Upper lobe of left lung (tissue), 6 donors: ENCODE measurements at places on chromosomes 11 and 22. TPM values are rescaled to one million over a fixed set of nuclear protein-coding genes. Genes with fewer than 3 reads are reported as not detected.

DNA sequence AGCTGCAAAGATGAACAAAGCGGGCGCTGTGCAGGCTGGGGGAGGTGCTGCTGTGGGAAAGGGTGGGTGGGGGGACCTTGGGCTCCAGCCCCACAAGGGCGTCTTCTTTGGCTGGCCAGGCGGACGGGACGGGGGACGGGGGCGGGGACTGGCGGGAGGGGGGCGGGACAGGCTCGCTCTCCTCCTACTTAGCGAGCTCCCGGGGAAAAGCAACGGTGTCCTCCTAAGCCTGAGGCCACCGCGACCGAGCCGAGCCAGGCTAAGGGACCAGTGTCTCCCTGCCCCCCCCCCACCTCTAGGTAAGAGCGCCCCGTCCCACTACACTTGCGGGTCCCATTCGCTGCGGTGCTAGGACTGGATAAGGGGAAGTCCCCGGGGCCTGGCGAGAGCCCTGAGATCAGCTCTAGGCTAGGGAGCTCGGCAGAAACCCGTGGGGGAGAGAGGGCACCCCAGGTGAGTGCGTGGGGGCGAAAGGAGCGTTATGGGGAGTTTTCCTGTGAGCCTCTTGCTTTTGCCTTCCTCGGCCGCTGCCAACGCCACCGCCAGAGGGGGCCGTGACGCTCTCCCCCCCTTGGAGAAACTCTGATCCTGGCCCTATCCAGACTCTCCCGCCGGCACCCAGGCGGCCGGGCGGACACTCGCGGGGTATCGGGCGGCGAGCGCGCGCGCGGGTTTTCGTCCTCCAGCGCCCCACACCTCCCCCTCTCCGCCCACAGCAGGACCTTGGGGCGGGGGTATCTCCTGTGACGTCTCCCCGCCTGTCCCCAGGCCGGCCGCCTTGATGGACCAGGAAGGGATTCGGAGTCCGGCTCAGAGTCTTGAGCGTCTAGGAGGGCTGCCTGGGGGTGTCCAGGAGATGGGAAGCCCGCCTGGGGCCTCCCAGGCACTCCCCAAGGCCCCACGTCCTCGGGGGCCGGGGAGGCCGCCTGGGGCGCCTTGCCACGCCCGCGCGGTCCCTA is at the start of gene PHLDB1:
PHLDB1 (plus strand) TSS at position 215 of the 959 bp plus-strand sequence. CDS start 6,222 bp downstream, outside the sequence.
- DNase-seq, result peak; percentile 50

- DNase-seq, result no peak
Observed at GRCh38 chr22:35835267-35835997, 117.8 kb downstream of the APOL5 start.

- no peak for DNase-seq
Observed at GRCh38 chr11:17905477-17905876, 107.4 kb downstream of the SERGEF start.

- no peak for DNase-seq
Observed at GRCh38 chr11:85475660-85476517, 151.3 kb downstream of the DLG2 start.

DNA sequence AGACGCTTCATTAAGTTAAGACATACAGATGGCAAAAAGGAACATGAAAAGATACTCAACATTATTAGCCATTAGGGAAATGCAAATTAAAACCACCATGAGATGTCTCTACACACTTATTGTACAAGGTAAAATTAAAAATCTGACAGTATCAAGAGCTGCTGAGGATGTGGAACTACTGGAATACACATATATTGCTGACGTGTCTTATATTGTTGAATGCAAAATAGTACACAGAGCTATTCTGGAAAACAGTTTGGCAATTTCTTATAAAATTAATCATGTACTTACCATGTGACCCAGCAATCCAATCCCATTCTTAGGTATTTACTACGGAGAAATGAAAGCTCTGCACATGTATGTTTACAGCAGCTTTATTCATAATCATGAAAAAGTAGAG is 742.5 kb downstream of the TBC1D22A start:
- no peak for DNase-seq

- DNase-seq, result peak; percentile 52
Observed at GRCh38 chr22:44586351-44586990, 88.4 kb upstream of the RTL6 start.

DNA sequence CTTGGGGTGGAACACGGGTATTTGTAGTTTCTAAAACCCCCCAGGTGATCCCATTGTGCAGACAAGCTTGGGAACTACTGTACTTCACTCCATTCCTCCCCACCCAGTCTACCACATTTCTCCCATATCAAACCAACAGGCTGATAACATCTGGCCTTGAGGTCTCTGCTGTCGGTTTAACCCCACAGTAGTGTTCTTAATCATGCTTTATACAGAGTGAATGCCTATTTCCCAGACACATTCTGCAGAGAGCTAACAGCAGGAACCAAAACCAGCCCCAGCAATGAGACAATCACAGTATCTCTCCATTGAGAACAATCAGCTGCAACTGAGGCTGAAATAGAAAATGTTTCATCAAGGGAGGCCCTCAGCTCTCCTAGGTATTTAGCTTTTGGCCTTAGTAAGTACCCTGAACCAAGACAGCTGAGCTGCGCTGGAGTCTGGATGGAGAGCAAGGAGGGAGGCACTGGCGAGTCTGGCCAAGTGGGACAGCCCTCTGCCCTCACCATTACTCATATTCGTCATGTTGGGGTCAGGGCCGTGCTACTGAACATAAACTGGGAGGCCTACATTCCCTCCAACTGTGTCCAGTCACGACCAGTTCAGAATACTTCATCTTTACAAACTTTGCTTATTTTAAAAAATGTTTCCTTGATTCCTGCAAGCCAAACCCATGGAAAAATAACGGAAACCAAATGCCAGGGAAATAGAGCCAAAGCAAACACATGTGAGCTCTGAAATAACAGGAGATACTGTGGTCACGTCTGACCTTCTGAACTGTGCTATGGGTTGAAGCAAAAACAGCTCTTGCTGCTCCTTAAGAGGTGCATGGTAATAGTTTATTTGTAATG is 81.0 kb downstream of the CCDC34 start:
- no peak for DNase-seq

DNA sequence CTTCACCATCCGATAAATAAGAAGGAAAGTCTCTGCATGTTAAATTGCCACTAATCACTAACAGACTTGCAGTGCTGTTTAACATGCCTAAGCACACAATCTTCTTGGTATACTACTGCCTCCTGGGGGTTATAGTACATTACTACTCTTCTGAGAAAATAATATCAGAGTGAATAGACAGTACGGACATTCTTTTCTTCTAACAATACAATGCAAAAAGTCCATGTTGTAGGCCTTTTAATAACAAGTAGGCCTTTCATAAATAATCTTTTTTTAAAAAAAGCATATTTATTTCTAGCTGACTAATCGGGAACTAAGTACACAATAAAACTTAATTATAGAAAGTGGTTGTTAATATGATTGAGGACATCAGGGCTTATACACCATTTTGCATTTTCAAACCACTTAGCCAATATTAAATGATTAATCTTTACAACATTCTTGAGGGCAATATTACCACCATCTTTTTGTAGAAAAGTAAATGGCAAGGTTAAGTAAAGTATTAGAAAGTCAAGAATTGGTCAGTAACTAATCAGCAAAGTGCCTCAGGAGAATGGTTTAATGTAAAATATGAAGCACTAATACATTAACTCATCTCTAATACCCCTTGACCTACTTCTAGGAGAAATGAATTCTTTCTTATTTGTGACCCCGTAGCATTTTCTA is 84.7 kb downstream of the TTC28 start:
- DNase-seq, result no peak

DNA sequence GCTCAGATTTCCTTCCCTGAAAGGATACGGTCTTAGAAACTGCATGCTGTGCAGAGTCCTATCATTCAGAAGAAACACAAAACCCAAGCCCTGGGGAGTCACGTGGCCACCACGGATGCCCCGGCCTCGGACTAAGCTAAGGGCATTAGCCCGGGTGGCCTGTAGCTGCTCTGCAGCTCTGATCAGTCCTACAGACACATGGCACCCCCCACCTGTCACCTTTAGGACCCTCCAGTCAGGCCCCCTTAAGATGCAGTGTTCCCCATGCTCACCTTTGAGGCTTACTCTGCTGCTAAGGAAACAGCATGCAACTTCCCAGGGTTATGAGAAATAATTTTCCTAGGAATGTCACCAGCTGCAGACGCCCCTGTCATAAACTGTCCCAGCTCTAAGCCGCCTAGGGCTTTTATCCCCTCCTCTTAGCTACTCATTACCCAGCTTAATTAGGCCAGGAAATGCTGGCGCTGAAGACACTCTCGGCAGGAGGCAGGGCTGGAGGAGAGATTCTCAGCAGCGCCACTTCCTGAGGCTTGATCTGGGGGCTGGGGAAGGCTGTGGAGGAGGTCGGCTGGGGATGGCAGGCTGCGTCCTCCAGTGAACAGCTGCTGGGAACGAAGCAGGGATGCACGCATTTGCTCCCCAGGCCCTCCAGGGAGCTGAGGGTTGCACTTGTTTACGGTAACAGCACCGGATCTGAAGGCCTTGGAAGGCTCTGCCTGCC is 47.2 kb upstream of the ADA2 start:
- no peak for DNase-seq

GRCh38 chr22:25159028-25159427 is 40.6 kb upstream of the CRYBB3 start:
- DNase-seq, result no peak

GRCh38 chr11:60899977-60900376 is 6.4 kb downstream of the PRPF19 start:
- DNase-seq, result no peak

DNA sequence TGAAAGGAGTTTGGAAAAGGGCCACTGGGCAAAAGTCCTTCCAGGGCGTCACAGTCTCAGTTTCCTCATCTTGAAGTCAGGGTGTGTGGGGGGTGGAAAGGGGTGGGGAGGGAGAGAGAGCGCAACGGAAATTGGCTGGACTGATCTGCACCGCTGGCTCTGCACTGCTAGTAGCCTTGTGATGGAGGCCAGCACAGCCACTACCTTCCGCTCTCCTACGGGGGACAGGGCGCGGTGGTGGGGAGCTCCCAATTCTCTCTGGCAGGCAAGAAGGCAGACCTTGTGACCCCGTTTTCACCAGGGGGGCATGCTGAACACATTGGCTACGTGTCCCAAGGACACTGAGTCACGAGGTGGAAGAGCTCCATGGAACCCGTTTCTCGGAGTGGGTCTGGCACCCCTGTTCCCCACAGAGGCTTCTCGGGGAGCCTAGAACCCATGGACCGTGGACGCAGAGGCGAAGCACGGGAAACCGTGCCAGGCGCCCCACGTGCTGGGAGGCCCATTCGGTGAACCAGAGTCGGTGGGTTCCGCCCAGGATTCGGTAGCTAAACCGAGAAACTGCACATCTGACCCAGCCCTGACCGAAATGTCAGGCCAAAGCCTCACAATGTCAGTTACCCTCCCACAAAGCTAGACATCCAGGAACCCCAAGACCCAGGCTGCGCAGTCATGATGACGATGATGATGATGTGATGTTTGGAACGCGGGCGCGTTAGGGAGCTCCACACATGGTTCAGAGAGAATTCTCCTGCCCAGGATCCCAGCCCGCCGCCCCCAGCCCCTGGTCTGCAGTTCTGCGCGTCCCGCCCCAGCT is 28.3 kb upstream of the WNT11 start:
- peak; percentile 38 for DNase-seq

GRCh38 chr11:130992788-130993187 is 76.5 kb upstream of the SNX19 start:
- DNase-seq, result no peak

- DNase-seq, result no peak
Observed at GRCh38 chr11:10916665-10917064, 58.8 kb upstream of the ZBED5 start.

DNA sequence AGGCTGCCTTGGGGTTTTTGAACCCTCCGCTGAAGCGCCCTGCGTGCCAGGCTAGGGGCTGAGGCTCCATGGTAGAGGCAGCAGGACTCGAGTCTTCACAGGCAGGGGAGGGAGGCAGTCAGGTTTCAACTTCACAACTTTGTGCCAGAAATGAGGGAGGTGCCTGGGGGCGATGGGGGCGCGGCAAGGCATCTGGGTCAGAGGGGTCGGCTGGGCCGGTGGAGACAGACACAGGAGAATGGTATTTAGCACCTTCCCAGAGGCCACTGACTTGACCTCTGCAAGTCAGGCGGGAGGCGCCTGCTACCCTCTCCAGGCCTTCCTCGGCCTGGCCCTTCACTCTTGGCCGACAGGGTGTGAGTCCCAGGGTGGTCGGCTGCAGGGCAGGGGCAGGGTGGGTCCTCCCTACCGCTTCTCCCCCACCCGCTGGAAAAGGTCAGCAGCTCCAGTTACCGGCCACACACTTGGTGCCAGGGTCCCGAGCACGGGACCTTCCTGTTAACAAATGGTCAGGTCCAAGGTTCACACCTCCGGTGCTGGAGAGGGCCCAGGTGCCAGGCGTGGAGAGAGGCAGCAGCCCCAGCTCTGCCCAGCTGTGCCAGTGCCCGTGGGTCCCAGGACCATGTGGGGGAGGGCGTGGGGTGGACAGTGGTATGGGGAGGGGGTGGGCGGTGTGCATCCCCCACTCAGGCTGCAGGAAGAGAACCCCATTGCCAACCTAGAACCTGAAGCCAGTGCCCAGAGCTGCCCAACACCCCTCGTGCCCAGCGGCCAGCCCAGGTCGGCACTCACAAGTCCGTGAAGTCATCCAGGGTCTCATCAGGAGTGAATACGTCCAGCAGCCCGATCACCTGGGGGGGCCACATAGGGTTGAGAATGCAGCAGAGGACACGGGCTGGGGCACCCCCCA is 3.8 kb downstream of the MAPK12 start:
- DNase-seq, result no peak

DNA sequence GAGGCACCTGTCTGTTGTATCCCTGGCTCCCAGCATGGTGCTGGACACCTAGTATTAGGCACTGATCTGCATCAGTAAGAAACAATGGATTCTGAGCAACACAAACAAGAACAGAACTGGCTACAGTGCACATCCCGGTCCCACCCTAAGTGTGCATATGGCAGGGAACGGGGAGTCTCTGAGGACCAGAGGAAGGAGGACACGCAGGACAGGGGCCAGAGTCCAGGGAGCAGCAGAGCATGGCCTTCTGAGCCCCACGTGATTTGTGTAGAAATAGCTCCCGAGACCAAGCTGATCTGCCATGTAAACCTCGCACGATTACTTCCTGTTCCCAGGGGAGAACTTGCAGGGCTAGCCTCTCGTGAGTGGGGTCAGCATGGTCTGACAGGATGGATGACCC is 12.7 kb upstream of the SNX32 start:
- DNase-seq, result no peak

DNA sequence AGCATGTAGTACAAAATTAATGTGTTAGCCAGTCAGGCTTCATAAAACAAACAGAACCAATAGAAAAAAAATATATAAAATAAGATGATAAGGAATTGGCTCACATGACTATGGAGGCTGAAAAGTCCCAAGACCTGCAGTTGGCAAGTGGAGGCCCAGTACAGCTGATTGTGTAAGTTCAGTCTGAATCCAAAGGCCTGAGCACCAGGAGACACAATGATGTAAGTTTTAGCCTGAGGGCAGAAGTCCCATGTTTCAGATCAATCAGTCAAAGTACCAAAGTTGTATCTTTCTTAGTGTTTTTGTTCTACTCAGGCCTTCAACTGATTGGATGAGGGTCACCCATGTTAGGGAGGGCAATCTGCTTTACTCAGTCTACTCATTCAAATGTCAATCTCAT is 14.3 kb upstream of the OR10D3 start:
- DNase-seq, result no peak

GRCh38 chr11:117428186-117428855 is 100.7 kb downstream of the CEP164 start:
- DNase-seq, result peak; percentile 73

Gene ART5
- not detected for total RNA-seq

Gene MS4A4A
- total RNA-seq, result 68.1 TPM

Gene CDC42EP2
- total RNA-seq, result 13.8 TPM

Gene NOX4
- total RNA-seq, result 6.4 TPM

Gene TMEM225
- total RNA-seq, result not detected

Gene PANX3
- not detected for total RNA-seq

Gene KRTAP5-7
- not detected for total RNA-seq

Gene MEI1
- 0.89 TPM for total RNA-seq

Gene IL17REL
- not detected for total RNA-seq
